Hair follicle dermal papilla cell (primary cell): ENCODE measurements at places on chromosomes 2 and 18. TPM values are rescaled to one million over a fixed set of nuclear protein-coding genes. Genes with fewer than 3 reads are reported as not detected.

Gene HOXD10
- not detected in 2 replicates for total RNA-seq

Gene TUBA3E
- not detected in 2 replicates for total RNA-seq

Gene TMEM17
- 1.6 and 2.1 TPM in 2 replicates for total RNA-seq

Gene SNORC
- total RNA-seq: 1.3 and 1.5 TPM in 2 replicates

Gene GULP1
- 20.6 and 26.8 TPM in 2 replicates for total RNA-seq

Gene PSTPIP2
- 3.9 and 7.8 TPM in 2 replicates for total RNA-seq

Gene SAG
- total RNA-seq: not detected in 2 replicates

Gene ATG16L1
- total RNA-seq: 21.1 and 23.0 TPM in 2 replicates

Gene PAIP2B
- total RNA-seq: 0.49 and 0.81 TPM in 2 replicates

Gene GALNT14
- 12.8 and 14.4 TPM in 2 replicates for total RNA-seq

Gene CCDC141
- not detected in 2 replicates for total RNA-seq

Gene MAPK4
- total RNA-seq: not detected in 2 replicates

Gene NEURL3
- not detected in 2 replicates for total RNA-seq

Gene MOCOS
- 8.9 and 14.5 TPM in 2 replicates for total RNA-seq

Gene RUFY4
- total RNA-seq: not detected in 2 replicates

Gene SERPINB4
- total RNA-seq: not detected in 2 replicates

Gene SP140
- total RNA-seq: 1.2 TPM in 1 of 2 replicates, not detected in the other

Gene NT5C1B
- not detected in 2 replicates for total RNA-seq

Gene FOXI3
- not detected in 2 replicates for total RNA-seq

Gene LINC00305
- not detected in 2 replicates for total RNA-seq

Gene SKOR2
- not detected in 2 replicates for total RNA-seq

Gene NPPC
- not detected in 2 replicates for total RNA-seq

Gene IL1F10
- total RNA-seq: not detected in 2 replicates

Gene NAT8
- total RNA-seq: not detected in 2 replicates

Gene TWIST2
- total RNA-seq: 46.2 and 75.4 TPM in 2 replicates

Gene LANCL1
- total RNA-seq: 54.0 and 54.5 TPM in 2 replicates

Gene STON1
- 9.6 and 19.3 TPM in 2 replicates for total RNA-seq

Gene GPR17
- total RNA-seq: not detected in 2 replicates

Gene SCN3A
- total RNA-seq: not detected in 2 replicates

Gene ANO7
- 0.12 and 0.49 TPM in 2 replicates for total RNA-seq

Gene PTPRN
- total RNA-seq: 0.36 and 0.49 TPM in 2 replicates

Gene TACR1
- 0.12 and 0.49 TPM in 2 replicates for total RNA-seq

Gene SETBP1
- total RNA-seq: 23.3 and 32.0 TPM in 2 replicates

Gene COLEC11
- 0.16 TPM in 1 of 2 replicates, not detected in the other for total RNA-seq

Gene AGXT
- total RNA-seq: not detected in 2 replicates

Gene MARCO
- 0.12 TPM in 1 of 2 replicates, not detected in the other for total RNA-seq

Gene PSD4
- total RNA-seq: 9.4 and 13.6 TPM in 2 replicates

Gene CD207
- not detected in 2 replicates for total RNA-seq

Gene C1GALT1C1L
- total RNA-seq: 0.16 and 0.97 TPM in 2 replicates

Gene TMEM237
- 34.6 and 41.8 TPM in 2 replicates for total RNA-seq

Gene VIT
- 28.7 and 34.2 TPM in 2 replicates for total RNA-seq

Gene SCN1A
- 1.9 and 11.5 TPM in 2 replicates for total RNA-seq

Gene KCNK3
- total RNA-seq: 2.1 and 3.0 TPM in 2 replicates

Gene LYPD6
- 9.0 and 9.4 TPM in 2 replicates for total RNA-seq

Gene TMEM182
- total RNA-seq: 1.9 and 3.2 TPM in 2 replicates
